ENCODE measurements at places on chromosomes 16 and 17.

DNA sequence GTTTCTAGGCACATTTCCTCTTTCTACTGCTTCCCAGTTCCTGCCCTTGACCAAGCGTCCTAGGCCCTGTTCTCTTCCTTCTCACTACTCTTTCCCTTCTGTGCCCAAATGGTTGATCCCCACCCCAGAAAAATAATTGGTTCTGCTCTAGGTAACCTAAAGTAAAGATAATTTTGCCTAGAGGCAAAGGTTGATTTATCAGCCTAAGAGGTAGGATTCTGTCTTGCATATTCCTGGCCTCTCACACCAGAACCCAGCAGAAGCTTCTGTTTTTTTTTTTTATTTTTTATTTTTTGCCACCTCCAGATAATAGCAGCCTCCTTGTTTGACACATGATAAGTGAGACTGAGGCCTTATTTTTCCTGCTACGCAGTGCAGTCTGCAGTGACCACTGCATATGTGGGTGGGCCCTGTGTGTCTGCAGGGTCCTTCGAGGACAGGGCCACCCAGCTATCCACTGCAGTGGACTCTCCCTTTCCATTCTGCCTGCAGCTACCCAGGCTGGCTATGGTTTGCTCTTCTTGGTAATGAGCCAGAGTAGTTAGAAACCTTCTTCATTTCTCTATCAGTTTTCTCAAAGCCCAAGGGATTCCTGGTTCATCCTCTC, 701 bp downstream of the PIPOX start:
- peaks cover 69% of the 10 kb centered on the region for H3K4me1 ChIP-seq
- H3K27ac ChIP-seq = peak overlapping the region; percentile 98
- DNase-seq = no peak
- peaks cover 18% of the 10 kb centered on the region for H3K36me3 ChIP-seq
- H3K27me3 ChIP-seq = no peaks in the 10 kb centered on the region
- H3K4me3 ChIP-seq = peak overlapping the region; percentile 41

DNA sequence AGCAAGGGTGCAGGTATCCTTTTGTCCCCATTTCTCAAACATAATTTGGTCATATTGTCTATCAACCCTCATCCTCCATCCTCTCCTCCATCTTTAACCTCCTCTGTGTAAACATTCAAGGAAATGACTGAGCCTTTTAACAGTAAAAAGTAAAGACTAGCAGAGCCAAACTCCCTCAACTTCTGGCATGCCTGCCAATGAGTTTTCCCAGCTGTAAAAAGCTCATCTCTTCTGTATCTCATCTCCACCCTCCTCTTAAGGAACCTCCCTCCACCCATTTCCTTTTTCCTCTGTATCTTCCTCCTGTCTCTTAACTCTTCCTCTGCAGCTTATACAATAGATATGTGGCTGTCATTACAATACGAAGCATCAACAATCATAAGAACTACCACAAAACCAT, 76.9 kb upstream of the PSMD7 start:
- H3K4me1 ChIP-seq = no peaks in the 10 kb centered on the region
- DNase-seq = no peak
- H3K36me3 ChIP-seq = no peaks in the 10 kb centered on the region

- DNase-seq = no peak
- H3K27me3 ChIP-seq = peaks cover 4% of the 10 kb centered on the region
- peaks cover 38% of the 10 kb centered on the region for H3K4me1 ChIP-seq
- H3K27ac ChIP-seq = no peak overlapping the region
- H3K4me3 ChIP-seq = no peak overlapping the region
These were observed 192.9 kb downstream of the MAF start for GRCh38 chr16:79407461-79408135.

DNA sequence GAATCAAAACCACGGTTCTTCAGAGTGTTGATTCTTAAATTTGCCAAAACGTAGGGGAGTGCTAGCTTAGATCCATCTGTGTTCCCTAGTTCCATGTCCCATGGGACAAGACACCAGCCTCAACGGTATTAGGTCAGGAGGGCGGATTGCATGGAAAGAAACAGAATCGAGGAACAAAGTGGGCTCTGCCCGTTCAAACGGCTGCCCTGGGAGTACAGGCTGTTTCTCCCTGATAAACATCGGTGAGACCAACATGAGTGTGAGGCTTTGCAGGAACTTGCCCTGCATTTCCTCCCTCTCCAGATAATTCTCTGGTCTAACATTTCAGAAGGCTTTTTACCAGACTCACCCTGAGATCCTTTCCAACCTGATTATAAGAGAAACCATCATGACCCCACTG, 82.2 kb downstream of the MRM3 start:
- no peaks in the 10 kb centered on the region for H3K36me3 ChIP-seq
- DNase-seq = no peak
- peaks cover 5% of the 10 kb centered on the region for H3K4me1 ChIP-seq
- H3K27ac ChIP-seq = peak overlapping the region; percentile 84
- H3K27me3 ChIP-seq = no peaks in the 10 kb centered on the region

DNA sequence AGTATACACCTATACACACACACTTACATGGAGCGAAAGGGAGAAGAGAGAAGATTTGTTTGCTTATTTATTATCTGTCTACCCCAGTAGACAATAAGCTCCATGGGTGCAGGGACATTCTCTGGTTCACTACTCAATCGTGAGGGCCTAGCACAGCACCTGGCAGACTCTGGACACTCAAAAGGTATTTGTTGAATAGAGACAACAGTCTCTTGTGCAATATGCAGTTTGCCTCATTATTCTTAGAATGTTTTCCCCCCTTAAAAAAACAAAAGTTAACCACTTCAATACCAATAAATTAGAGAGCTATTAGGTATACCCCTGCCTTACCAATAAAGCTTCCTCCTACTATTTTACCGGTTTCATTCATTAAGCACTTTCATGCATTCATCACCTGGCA, 2.0 kb downstream of the AKAP10 start:
- H3K4me1 ChIP-seq = peaks cover 28% of the 10 kb centered on the region
- peaks cover 38% of the 10 kb centered on the region for H3K36me3 ChIP-seq
- DNase-seq = no peak
- H3K27ac ChIP-seq = peak overlapping the region; percentile 71
- H3K27me3 ChIP-seq = peaks cover 3% of the 10 kb centered on the region
- H3K4me3 ChIP-seq = peak overlapping the region; percentile 34

- no peak overlapping the region for H3K27ac ChIP-seq
- DNase-seq = no peak
- peaks cover 4% of the 10 kb centered on the region for H3K4me1 ChIP-seq
- H3K4me3 ChIP-seq = no peak overlapping the region
- peaks cover 8% of the 10 kb centered on the region for H3K27me3 ChIP-seq
These were observed 14.8 kb downstream of the TANC2 start for GRCh38 chr17:62980842-62981241.

- peaks cover 14% of the 10 kb centered on the region for H3K27me3 ChIP-seq
- H3K4me3 ChIP-seq = no peak overlapping the region
- no peak for DNase-seq
- H3K27ac ChIP-seq = no peak overlapping the region
These were observed 48.5 kb upstream of the RBFOX3 start for GRCh38 chr17:79659376-79659775.

DNA sequence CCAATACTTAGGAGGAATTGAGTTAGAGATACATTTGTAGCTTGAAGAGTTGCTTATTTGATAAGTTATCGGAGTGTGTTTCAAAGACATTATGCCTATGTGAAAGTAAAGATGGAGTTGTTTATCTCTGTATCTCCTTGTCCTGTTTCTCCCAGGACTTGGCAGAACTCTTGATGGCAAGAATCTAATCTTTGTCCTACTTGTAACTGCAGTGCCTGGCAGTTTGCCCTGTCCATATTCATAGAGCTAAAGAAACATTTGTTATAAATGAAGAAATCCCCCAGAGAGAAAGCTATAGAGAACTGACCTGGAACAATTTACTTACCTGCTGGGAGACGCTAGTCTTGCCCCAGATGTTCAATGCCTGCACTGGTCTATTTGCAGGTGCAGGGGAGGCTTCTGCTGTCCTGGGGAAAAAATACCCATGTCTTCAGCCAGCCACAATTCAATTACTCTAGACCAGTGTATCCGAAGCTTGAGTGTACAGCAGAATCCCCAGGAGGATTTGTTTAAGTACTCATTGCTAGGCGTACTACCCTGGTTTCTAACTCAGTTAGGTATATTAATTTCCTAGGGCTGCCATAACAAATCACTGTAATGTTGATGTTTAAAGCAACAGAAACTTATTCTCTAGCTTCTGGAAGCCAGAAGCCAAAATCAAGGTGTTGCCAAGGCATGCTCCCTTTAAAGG, 410.0 kb upstream of the HSBP1 start:
- H3K36me3 ChIP-seq = peaks cover 4% of the 10 kb centered on the region
- H3K27ac ChIP-seq = no peak overlapping the region
- no peaks in the 10 kb centered on the region for H3K4me1 ChIP-seq

GRCh38 chr16:23953476-23953875, 117.7 kb downstream of the PRKCB start:
- H3K4me3 ChIP-seq = no peak overlapping the region
- H3K27me3 ChIP-seq = no peaks in the 10 kb centered on the region
- peaks cover 13% of the 10 kb centered on the region for H3K4me1 ChIP-seq
- DNase-seq = no peak

DNA sequence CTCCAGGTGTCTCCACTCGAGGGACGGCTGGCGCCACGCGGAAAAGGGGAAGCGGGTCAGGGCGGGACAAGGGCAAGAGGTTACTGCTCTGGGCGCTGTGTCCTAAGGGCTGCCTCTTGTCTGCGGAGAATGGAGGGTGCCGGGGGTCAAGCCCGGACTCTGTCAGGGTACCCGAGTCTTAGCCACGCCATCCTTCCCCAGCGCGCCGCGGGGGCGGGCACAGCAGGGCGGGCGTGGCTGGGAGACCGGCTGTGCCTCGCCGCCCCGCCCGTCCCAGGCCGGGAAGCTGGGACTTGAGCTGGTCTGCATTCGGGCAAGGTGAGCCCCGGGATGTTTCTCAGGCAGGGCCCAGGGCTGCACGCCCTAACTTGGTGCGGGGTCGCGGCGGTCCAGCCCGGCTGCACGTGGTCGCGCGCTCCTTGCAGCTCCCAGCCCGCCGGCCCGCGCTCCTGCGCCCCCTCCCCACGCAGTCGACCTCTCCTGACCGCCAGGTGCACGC, 6.2 kb upstream of the ACTG1 start:
- H3K4me3 ChIP-seq = peak overlapping the region; percentile 57
- H3K27me3 ChIP-seq = peaks cover 42% of the 10 kb centered on the region
- H3K36me3 ChIP-seq = no peaks in the 10 kb centered on the region

DNA sequence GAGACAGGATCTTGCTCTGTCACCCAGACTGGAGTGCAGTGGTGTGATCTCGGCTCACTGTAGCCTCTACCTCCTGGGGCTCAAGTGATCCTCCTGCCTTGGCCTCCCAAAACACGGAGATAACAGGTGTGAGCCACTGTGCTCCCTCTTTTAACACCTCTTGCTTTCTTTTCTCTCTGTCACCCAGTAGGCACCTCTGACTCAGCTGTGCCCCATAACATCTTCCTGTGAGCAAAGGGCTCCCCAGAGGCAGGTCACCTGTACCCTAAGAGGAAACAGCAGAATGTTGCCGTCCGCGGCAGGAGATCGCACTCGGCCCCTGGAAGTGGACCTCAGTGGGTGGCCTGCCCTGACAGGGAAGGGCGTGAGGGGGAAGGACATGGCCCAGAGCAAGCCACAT, 918 bp upstream of the NLRC3 start:
- DNase-seq = no peak
- no peak overlapping the region for H3K27ac ChIP-seq
- H3K36me3 ChIP-seq = peaks cover under 1% of the 10 kb centered on the region
- H3K4me3 ChIP-seq = no peak overlapping the region
- no peaks in the 10 kb centered on the region for H3K27me3 ChIP-seq

DNA sequence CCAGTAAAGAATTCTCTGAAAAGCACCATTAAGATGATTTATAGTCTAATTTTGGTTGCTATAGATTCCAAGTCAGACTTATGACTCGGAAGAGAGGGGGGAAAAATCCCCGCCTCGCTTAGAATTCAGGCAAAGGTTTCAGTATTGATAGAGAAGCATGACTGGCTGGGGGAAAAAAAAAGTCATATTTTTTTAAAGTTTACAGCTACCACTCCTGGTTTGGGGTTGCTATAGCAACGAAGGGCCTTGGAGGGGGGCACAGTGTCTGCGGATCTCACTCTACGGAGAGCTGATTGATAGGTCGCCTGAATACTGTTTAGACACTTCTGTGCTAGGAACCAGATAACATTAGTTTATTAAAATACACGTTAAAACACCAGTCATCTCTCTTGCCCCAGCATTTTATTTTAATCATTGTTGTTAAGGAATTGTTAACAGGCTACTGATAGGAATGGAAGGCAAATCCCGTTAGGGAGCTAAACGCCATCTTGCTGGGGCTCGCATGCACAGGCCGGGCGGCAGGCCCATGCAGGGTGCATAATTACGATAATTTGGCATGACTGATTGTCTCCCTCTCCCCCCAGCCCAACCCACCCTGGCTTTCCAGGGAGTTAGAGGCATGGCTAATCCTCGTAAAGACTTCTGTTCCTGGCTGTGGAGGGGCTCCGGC, 380.0 kb upstream of the XYLT1 start:
- no peak overlapping the region for H3K27ac ChIP-seq
- H3K4me3 ChIP-seq = no peak overlapping the region
- no peaks in the 10 kb centered on the region for H3K4me1 ChIP-seq

DNA sequence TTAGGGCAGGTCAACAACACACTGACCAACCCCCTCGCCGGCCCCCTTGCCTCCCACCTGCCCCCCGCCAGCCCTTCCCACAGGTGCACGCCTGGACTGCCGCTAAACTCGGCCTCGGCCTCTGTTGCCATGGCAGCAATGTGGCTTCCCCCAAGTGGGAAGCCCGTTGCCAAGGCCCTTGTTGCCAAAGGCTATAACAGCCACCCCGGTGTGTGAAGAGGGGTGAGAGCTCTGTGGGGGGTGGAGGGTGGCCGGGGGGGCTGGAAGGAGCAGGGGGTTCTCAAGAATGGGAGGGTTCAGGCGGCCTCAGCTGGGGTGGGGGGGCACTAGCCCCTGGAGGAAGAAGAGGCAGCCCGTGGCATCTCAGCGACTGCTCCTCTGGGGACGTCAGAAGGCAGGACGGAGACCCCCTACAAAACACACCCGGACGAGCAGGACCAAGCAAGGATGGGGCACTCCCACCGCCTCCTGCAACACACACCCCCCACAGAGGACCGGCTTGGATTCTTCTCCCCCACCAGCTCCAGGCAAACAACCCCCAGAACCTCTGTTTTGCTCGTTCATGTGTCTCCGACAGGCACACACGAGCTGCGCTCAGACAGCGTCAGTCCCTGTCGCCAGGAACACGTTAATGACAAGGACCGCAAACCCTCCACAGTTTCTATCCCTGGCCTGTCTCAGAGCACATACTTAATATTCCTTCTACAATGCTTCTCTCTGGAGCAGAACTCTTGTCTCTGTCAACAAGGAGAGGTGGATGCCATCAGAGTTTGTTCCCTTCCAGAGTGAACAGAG, 55.7 kb downstream of the ABR start:
- no peak overlapping the region for H3K27ac ChIP-seq
- DNase-seq = peak; percentile 36
- peaks cover 2% of the 10 kb centered on the region for H3K27me3 ChIP-seq
- H3K4me1 ChIP-seq = peaks cover 8% of the 10 kb centered on the region

GRCh38 chr16:81275064-81275532, 36.6 kb downstream of the BCO1 start:
- no peaks in the 10 kb centered on the region for H3K4me1 ChIP-seq
- H3K27me3 ChIP-seq = no peaks in the 10 kb centered on the region
- H3K4me3 ChIP-seq = no peak overlapping the region
- no peak overlapping the region for H3K27ac ChIP-seq
